ENCODE measurements at places on chromosomes 1 and 21.
A peak's percentile ranks its signal among the peaks of the same experiment; 100 is the strongest.

DNA sequence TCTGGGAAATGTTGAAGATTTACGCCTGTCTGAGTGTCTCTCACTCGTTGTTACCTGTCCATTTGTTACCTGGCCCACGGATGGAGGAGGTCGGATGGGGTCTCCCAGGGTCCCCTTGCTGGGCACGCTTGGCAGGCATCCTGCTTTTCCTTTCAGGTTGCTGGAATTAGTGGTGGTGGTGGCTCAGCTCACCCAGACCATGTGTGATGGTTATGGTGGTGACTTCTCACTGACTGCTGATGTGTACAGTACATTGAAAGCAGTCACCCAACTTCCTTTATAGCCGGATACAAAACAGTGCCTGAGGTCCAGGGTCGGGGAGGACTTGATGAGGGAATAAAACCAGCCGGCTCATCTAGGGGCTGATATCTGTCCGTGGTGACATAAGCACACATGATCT, 19.5 kb downstream of the MAPKAPK2 start:
- DNase-seq, result no peak

DNA sequence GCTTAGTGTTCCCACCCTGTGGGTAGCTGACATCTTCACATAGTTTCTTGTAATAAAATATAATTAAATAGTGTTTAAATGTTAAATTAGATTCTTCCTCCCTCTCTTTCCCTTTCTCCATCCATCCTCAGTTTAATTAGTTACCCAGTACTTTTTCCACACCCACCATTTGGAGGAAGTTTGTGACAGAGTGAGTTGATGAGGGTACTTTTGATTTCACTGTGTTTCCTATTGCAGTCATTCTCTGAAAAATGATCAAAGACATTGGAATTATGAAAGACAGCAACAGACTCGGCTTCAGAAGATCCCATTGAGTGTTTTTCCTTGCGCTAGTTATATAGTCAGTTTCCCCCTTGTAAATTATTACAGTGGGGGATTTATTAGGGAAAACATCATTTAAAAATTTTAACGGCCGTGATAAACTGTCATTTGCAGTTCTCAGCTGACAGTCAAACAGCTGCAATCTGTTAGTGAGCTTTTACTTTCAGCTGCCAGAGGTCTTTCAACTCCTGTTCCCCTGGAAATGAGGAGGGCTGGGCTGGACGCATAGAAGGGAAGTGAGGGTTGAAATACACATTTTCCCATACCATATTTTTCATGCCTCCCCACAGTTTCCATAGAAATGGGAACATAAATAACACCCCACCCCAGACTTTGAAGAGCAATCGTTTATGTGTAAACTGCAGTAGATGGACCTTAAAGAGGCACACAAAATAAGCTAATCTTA, 61.3 kb upstream of the CACYBP start:
- no peak for DNase-seq

- peak; percentile 93 for DNase-seq
These were observed at the start of gene NEGR1 for GRCh38 chr1:72282271-72283021. TSS of gene NEGR1 (minus strand) at chr1:72282539.

DNA sequence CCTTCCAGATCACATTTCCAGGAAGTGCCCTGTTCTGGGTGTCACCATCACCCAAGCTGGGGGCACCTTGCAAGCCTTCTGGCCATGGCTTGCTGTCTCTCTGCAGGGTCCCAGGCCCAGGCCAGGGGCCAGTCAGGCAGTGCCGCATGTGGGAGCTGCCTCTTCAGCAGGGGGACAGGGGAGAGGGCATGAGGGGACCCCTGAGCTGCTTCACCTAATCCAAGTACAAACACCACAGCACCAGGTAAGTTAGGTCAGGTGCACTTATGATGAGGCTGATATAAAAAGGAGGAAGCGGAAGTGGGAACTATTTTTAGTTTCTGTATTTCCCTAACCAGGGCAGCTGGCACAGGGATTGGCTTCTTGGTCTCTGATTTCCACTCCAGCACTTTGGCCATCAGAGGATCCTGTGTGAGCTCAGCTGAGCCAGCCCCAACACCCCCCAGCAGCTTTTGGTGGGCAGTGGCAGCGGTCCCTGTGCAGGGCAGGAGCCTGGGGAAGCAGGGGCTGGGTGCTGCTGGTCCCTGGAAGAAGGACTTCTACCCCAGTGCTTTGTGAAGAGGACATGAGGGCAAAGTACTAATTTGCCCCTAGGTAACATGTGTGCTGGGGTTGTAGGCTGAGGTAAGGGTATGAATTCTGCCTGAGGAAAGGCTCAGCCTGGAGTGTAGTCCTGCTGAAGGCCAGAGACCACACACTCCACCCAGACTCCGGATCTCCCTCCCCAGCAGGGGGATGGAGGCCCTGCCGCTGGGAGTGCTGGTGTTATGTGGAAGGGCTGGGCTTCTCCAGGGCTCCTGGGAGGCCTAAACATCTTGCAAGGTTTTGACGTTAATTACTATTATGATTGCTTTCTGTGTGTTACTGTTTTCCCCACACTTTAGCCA, 3.3 kb upstream of the PCBP3 start:
- no peak for DNase-seq

DNA sequence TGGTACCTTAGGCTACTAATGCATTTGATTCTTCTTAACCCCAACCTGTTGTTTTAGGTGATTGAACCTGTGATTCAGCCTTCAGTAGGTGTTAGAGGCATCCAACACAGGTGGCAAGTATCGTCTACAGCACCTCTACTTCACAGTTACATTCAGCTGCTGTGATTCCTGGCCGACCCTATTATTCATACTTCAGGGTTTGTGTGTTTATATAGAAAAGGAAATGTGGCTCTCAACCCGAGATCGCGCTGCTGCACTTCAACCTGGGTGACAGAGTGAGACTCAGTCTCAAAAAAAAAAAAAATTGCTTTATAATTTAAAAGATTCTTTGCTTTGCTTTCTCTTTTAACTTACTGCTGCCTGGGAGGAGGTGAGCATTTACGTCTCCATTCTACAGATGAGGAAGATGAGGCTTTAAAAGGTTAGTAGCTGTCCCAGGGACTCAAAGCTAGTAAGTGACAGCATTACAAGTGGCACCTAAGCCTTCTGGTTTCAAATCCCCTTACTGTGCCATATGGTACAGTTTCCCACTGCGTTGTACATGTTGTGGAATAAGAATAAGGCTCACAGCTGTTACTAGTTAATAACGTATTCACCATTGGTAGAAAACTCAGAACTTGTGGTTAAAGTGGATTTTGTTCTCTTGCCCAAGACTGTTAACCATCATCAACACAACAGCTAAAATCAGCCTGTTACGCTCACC, 9.9 kb upstream of the GPR25 start:
- no peak for DNase-seq

DNA sequence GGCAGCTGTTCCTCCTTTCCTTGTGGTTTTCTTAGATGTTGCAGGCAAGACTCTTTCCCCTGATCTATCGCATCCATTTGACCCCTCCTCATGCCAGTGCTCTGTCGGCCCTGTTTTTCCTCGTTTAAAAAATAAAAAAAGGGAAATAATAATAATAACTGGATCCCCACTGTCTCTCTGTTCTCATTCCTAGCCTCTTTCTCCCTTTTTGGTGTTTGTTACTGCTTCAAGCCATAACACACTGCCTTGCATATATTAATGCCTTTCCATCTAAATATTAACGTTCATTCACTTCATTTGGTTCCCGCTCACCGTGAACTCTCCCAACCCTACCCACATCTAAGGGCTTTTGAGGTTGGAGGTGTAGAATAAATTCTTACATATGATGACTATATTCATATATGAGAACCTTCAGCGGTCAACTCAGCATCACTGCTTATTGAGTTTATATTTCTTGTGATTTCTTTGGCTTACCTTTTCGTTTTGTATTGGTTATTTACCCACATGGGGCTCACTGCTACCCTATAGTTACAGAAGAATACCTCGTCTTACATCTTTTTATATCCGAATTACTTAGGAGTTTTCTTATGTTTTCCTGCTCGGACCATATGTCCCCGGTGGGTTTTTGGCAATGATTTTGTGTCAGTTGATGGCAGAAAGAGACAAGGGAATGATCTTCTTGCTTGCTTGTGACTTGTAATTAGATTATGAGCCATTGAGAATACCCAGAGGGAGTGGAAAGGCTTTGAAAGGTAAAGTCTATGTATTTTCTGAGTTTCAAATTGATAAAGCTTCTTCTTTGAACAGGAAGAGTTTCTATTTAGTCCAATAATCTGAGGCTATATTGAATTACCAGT, 805 bp downstream of the ATG4C start:
- no peak for DNase-seq

GRCh38 chr1:186948535-186948934, 119.8 kb downstream of the PLA2G4A start:
- DNase-seq, result no peak

GRCh38 chr1:86993269-86993985, 79.0 kb downstream of the HS2ST1 start:
- no peak for DNase-seq

DNA sequence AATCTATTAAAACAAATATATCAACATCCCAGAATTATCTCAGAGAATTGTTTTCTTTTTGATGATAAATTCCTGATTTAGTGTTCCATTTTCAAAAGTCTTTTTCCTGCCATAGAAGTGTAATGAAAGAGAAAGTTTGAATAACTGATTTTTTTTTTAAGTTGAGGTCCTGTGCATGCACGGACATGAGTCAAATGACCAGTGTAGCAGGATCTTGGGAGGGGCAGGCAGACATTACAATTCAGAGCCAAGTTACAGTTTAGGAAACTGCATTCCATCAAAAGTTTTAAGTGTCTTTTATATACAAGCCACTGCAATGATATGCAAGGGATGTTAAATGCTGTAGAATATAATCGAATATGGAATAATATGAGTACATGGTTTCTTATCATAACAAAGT, 227.5 kb downstream of the HMCN1 start:
- DNase-seq, result no peak

DNA sequence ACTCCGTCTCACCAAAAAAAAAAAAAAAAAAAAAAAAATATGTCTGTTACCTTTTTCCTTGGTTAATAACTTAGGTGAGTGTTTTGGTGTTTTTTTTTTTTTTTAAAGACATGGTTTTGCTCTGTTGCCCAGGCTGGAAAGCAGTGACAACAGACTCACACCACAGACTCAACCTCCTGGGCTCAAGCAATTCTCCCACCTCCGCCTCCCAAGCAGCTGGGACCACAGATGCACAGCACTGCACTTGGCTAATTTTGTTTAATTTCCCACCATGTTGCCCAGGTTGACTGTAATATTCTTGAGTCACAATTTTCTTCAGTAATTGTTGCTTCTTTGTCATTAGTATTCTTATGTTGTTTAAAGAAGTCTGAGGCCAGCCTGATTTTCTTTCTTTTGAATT, 149.2 kb upstream of the SYT6 start:
- no peak for DNase-seq

DNA sequence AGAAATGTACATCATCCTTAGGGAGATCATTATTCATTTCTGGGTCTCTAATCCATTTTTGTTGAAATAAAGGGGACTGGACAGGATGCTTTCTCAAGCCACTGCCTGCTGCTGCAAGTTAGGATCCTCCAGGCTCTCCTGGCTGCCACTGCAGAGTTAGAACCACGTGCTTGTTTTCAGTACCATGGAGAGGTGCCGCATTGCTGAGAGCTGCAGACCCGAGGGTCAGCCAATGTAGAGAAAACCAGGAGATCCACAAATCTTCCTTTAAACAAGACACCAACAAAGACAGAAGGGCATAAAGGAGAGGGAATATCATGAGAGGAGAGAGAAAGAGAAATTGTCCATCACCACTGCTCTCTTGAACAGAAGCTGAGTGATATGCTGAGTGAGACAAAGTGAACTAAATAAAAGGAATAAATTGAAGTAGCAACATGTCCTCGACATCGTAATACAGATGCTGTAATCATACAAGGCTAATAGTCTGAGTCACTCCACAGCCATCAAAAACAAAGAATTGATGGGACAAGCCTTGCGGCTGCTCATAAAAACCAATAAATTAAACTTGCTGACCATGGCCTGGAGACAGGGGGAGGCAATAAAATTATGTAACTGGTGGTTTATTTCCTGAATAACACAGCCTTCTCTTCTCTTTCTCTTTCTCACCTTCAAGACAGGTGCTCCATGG, 255.7 kb downstream of the OMA1 start:
- DNase-seq, result no peak

DNA sequence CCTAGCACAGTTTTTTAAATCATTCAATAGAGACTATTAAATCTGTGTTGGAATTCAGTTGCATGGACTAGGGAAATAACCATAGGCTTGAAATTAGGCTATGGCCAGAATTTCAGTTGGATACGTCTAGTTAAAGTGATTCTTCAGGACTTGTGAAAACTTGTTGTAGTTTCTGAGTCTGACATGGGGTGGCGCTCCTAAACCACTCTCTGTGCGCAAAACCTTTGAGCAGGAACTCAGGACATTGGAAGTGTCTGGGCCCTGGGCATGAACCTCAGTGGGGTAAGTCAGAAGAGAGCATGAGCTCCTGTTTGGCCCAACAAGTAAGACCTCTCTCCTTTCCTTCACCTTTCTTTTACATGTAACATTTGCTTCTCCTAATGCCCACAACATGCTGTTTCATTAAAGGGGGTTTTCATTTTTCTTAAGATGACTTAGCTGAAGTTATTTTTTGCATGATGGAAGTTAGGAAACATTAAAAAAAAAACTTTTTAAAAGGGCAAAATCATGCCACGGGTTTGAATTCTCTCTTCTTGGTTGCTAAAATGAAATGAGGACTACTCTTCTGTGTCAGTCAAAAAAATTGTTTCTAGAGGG, 17.1 kb upstream of the CCDC190 start:
- peak; percentile 79 for DNase-seq

DNA sequence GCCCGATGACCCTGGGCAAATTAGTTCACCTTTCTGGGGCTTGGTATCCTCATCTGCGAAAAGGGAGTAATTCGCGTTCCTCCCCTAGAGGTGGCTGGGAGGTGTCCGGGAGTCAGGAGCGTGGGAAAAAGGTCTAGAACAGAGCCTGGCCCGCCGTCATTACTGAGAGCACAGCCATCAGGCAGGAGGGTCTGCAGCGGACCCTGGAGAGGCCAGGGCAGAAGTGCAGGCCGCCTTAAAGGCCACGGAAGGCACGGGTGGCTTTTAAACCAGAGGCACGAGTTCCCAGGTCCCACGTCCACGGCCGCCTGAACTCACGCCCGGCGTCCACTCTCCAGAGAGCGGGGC, 850 bp downstream of the PANK4 start:
- no peak for DNase-seq

- no peak for DNase-seq
These were observed 1329.5 kb upstream of the B3GALT2 start for GRCh38 chr1:194515916-194516315.

- DNase-seq, result no peak
These were observed 16.1 kb upstream of the SLAMF1 start for GRCh38 chr1:160662910-160663309.

- DNase-seq, result no peak
These were observed 148.2 kb downstream of the DISC1 start for GRCh38 chr1:231774719-231775335.

DNA sequence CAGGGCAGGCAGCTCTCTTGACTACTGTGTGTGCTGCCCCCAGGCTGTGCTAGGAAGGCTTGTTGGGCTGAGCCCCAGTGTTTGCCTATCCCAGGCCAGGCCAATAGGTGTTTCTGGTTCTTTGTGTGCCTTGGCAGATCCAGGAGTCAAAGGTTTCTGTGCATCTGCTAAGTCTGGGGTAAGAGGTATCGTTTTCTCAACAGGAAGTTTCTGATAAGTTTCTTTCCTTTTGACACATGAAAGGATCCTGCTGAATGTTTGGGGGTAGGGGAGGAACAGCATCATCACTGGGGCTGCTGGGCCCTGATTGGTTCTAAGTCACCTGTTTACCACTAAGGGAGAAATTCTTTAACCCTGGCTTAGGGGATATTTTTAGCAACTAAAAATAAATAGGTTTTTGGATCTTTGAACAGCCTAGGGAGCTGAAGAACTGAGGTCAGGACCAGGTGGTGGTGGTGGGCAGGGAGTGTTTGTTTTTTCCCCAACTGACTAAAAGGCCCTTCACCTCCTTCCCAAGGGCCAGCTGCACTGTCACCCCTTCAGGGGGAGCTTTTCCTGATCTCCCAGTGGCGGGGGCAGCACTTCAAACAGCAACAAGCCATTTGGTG, 85.1 kb downstream of the KCNN3 start:
- no peak for DNase-seq

Measured in glutamatergic neuron (in vitro differentiated cells).